ENCODE measurements at places on chromosomes 11 and 22.

DNA sequence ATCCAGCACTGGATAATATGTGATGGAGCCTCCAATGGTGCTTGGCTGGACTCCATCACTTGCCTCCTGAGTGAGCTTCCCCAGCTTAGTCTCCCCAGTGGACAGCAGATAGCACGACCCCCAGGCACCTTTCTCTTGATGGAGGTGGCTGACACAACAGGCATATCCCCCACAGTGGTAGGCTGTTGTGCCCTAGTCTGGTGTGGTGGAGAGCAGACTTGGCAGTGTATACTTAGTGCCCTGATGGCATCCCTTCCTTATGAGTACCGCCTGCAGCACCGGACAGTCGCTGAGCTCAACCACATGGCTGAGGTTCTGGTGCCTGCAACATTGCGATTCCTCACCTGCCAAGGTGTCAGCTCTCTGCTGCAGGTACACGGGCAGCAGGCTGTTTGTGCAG, 50.1 kb downstream of the DNHD1 start:
- DNase-seq: no peak

DNA sequence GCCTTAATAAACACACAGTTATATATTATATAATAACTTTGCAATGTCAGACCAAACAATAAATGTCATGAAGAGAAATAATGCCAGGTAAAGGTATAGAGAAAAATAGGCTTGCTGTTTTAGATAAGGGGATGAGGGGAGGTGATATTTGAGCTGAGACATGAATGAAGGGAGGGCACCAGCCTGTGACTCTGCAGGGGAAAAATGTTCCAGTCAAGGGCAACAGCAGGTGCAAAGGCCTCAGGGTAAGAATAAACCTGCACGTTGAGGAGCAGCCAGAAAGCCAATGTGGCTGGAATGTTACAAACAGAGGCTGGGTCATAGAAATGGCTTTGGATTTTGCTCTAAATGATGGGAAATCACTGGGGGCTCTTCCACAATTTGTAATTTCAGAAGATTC, 519.6 kb downstream of the SOX6 start:
- no peak for DNase-seq

- no peak for DNase-seq
Observed at GRCh38 chr11:119194811-119195440, 9.7 kb downstream of the NHERF4 start.

DNA sequence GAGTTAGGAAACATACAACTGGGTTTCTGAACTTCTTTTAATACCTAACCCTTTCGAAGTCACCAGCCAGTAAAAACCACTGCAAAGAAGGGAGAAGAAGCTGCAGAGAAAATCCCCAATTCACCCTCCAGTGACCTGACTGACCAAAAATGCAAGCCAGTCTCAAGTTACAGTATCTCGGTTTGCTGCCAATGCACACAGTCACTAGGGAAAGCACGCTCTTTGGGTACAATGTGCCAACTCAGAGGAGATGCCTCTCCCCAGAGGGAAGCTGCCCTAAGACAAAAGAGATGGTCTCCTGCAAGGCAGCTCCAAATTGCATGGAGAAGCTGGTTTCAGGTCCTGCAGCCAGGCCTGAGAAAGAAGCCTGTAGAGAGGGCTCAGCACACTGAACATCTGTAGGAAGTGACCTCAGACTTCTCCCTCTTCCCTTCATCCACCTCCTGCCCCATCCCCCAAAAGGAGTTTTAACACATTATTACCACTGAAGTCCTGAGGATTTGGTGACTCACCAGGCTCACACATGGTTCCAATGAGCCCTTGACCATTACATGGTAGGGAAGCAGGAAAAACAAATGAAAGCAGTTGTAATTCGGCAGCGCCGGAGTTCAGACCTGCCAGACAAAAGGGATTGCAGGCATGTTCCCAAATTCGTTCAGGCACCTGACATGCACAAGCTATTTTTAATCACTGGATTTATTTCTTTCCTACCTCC, 90.1 kb downstream of the ETS1 start:
- peak; percentile 91 for DNase-seq

GRCh38 chr11:14248580-14248981, 110.4 kb downstream of the RRAS2 start:
- no peak for DNase-seq

DNA sequence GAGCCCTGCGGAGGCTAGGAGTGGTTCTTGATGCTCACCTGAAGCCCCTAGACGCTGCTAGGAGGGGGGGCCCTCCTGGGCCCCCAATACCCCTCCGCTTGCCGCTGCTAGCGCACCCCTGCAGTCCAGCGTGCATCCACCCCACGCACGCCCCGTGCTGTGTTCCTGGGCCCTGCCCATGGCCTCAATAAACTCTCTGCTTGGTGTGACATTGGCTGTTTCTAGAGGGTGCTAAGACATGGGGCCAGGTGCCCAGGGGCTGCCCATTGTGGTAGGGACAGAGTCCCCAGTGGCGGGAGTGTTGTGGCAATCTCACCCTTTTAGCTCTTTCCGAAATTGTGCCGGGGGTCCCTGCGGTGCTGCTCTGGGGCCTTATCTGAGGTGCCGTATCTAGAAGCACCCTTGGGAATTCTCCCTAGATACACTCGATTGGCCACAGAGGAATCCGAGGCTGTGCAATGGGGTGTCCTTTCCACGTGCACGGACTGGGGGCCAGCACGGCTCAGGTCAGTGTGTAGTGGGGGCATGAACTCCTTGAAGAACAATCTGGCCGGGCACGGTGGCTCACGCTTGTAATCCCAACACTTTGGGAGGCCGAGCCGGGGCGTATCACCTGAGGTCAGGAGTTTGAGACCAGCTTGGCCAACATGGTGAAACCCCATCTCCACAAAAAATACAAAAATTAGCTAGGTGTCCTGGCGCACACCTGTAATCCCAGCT, 10.9 kb downstream of the MAPK8IP2 start:
- no peak for DNase-seq

GRCh38 chr22:28008649-28009048, 89.6 kb upstream of the PITPNB start:
- DNase-seq: no peak

GRCh38 chr11:134159652-134160051, 64.1 kb downstream of the NCAPD3 start:
- no peak for DNase-seq

- no peak for DNase-seq
Observed at GRCh38 chr11:85685125-85685819, 723 bp downstream of the CCDC89 start.

GRCh38 chr11:706439-706956, 467 bp downstream of the EPS8L2 start:
- no peak for DNase-seq

GRCh38 chr22:50072714-50073538, 12.3 kb downstream of the MLC1 start:
- no peak for DNase-seq

DNA sequence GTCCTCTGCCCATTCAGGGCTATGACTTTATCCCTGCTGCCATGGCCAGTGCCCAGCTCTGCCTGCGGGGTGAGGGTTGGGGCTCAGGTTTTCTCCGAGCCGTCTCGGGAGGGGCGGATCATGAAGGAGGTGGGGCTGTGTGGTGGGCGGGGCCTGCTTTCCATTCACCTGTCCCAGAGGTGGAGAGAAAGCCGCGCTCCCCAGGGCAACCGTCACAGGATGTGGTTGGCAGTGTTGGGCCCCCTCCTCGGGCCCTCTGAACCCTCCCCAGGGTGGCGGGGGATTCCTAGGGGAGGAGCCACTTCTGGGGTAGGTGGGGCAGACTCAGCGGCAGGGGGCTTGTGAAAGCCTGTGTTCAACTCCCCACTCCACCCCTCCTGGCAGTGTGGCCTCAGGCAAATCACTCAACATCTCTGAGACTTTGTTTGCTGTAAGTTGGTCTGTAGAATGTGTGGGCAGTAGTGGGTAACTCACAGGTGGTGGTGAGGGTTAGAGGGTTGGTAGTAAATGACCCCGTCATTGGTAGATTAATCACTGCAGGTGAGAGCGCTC, 50.3 kb downstream of the CD6 start:
- DNase-seq: no peak

GRCh38 chr22:49934891-49935557, 16.6 kb downstream of the CRELD2 start:
- DNase-seq: no peak

DNA sequence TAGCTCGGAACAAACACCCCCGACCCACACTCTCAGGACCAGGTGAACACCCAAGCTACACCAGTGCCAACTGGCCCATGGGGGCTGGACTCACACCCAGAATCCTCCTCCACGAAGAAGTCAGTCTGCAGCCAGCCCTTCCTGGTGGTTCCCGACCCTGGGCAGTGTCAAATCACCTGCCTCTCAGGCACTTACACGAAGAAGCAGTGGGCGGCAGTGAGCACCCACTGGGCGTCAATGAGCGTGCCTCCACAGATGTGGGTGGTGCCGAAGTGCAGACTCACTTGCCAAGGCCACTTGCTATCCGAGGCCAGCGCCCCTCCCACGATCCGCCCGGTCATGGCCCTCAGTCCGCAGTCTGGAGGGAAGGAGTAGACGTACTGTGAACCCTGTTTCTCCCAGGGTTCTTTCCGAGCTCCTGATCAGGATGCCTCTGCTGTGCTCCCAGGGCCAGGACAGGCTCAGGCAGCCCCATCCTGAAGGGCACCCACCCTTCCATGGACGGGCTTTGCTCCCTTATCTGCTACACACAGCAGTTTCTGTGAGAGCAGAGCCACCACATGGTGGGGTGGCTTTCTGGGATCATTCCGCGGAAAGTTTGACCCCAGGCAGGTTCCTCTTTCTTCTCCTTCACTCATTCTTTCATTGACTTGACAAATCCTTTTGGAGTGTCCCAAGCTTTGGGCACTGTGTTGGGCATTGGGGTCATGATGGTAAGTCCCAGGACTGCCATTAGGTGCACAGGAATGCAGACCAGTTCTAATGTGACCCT, 19.4 kb downstream of the TMPRSS13 start:
- no peak for DNase-seq

DNA sequence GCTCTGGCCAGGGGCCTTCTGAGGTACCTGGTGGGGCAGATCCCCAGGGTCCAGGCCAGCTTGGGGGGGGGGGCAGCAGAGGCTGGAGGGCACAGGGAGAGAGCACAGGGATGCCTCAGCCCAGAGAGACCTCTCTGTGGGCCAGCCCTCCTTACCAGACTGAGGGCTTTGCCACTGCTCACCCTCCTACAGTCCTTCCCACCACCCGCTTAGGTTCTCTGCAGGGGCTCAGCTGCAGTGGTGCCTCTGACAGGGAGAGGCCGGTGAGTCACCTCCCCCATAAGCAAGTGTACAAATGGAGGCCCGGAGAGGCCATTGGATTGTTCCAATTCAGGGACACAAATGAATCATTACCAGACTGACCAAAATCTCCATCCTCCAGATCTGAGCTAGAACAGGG, 68.1 kb upstream of the LMO1 start:
- DNase-seq: no peak

DNA sequence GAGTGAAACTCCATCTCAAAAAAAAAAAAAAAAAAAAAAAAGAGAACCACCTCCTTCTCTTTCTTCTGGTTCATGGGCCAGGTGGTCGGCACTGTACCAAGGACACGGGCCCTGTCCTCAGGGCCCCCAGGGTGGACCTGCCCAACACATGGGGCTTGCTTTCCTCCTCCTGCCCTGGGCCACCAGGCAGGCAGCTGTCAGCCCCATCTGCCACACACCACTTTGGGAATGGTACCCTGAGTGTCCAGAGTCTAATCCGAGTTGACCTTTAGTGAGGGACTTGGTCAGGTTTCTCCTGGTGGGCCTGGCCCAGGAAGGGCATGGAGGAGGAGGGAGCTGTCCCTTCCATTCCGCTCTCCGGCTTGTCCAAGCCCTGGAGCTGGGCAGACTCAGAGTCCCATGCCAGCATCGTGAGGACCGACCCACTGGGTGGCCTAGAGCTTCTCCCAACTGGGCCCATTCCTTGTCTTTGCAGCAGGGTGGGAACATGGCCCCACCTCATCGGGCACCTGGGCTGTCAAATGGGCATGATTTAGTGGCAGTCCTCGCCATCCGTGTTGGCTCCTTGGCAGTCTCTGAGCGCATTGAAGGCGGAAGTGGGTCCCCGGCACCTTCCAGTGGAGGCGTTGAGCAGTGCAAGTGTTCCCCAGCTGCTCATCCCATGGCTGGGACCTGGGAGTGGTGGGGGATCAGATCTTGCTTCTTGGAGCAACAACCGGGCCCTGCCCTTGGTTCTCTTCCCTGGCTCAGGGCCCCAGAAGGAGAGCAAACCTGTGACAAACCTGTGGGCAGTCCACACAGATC, 94.8 kb downstream of the BCR start:
- no peak for DNase-seq

- DNase-seq: no peak
Observed at GRCh38 chr22:43540529-43540923, 128.7 kb downstream of the MPPED1 start.

- no peak for DNase-seq
Observed at GRCh38 chr11:65425105-65425970, 2.7 kb downstream of the NEAT1 start.

DNA sequence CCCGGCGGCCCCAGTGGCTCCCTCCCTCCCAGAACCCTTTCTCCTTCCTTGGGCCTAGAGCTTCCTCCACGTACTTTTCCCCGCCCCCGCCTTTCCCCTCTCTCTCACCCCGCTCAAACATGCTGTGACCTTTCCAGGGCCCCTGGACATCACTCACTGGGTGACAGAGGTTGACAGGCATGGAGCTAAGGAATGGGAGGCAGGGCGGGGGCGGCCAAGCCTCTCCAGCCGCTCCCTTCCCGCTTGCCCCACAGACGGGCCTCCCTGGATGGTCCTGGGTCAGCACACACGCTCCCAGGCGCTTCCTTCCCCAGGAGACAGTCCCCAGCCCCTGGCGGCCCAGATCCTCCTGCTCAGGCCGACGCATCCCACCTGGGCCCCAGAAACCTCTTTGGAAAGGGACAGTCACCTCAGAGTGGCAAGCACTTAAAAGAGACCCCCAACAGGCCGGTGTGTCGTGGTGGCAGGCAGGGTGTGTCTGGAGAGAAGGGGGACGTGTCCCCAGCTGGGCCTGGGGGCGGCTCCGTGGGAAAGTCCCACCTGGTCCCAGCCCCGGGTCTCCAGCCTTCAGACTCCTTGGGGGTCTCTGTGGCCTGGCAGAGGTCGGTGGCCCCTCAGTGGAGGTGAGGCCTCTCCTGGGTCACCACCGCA, 8.8 kb downstream of the H19 start:
- no peak for DNase-seq
